ENCODE measurements at places on chromosomes 2 and 18.

DNA sequence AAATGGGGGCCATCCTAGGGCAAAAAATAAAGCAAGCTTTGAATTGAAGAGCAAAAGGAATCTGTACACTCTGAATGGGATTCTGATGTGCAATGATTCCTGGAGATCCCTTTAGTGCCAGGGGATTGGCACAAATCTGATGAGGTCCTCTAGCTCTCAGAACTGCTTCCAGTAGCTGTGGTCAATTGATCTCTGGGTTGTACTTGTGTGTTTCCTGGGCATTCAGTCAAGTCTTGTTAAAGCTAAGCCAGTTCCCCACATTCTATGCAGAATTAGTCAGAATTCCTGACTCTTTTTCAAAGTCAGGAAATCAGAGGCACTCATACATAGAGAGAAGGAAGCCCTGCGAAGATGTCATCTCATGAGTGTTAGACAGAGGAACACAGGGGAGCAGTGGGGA is 161.3 kb downstream of the DNER start:
- DNase-seq: no peak

GRCh38 chr2:23213196-23213595 is 171.8 kb upstream of the KLHL29 start:
- DNase-seq: no peak

DNA sequence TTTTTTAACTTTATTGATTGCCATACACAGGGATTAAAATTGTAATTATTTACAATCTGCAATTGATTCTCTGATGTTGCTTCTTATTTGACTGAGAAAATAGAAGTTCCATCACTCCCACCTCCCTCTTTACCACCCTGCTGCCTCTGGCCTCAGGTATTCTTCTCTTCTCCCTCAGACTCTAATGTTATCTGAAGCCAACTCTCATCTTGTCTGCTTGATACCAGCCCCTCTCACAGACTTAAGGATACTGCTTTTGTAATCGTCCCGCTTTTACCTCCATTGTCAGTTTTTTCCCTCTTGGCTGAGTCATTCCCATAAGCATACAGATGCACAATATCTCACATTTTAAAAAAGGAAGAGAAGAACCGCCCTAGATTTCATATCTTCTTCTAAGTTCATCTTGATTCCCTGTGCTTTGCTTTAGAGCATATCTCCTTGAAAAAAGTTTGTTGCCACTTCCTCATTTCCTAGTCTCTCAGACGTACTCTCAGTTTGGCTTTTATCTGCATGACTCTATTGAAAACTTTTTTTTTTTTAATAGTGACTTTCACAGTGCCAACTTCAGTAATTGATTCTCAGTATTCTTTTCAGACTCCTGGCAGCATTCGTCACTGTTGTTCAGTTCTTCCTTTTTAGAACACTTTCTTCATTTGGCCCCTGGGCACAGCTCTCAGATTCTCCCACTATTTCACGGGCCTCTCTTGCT is 31.1 kb downstream of the SPAG16 start:
- DNase-seq: no peak

- no peak for DNase-seq
Observed at GRCh38 chr18:78804206-78805030, 175.2 kb upstream of the SALL3 start.

- no peak for DNase-seq
Observed at GRCh38 chr2:216498070-216498378, 620 bp upstream of the RPL37A start.

- no peak for DNase-seq
Observed at GRCh38 chr18:69567813-69568488, 167.3 kb downstream of the DOK6 start.

- DNase-seq: no peak
Observed at GRCh38 chr2:240991378-240992263, 6.8 kb upstream of the SNED1 start.

DNA sequence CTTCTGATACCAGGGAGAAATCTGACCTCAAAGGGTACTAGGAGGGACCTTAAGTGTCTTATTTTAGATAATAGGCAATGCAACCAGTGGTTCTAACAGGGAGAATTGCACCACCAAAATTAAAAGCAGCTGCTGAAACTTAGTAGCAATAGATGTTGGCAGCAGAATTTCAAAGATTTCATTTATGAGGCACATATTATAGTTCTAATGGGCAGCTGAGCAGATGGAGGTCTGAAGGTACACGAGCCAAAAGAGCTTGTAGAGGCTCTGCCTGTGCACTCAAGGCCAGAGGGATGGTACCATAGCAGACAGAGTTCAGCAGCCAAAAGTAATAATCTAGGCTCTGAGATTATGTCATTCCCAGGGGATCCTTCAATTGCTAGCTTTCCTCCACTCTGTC is 87.3 kb upstream of the NCKAP5 start:
- DNase-seq: no peak

- no peak for DNase-seq
Observed at GRCh38 chr2:38791744-38792143, 13.7 kb downstream of the GEMIN6 start.

DNA sequence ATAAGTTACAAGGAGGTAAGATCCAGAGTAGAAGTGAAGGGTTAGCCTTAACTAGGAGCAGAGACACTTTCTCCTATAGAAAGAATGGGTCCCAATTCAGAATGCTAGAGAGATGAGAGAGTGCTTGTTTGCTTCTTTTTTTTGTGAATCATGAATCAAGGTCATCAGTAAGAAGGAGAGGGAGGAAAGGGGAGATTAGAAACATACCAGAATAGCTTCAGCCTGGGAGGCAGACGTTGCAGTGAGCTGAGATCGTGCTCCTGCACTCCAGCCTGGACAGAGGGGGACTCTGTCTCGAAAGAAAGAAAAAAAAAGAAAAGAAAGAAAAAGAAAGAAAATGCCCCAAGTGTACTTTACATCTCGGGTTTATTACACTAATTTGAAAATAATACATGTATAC is 55.8 kb upstream of the SLC35F5 start:
- DNase-seq: no peak

DNA sequence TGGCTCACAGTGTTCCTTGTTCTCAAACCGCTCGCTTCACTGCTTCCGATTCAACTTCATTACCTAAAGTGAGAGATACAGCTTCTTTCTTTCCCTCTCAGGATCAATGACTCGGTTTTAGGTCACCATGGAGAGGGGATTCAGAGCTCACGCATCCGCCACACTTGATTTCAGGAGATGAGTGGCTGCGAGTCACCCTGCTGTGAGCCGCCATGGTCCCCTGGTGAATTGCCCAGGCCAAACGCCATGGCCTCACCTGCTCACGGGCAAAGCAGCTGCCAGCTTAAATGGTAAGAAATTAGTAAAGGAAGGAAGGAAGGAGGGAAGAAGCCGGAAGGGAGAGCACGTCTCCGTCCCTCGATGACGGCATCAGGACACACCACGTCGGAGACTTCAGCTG is 60.5 kb downstream of the ADNP2 start:
- no peak for DNase-seq

DNA sequence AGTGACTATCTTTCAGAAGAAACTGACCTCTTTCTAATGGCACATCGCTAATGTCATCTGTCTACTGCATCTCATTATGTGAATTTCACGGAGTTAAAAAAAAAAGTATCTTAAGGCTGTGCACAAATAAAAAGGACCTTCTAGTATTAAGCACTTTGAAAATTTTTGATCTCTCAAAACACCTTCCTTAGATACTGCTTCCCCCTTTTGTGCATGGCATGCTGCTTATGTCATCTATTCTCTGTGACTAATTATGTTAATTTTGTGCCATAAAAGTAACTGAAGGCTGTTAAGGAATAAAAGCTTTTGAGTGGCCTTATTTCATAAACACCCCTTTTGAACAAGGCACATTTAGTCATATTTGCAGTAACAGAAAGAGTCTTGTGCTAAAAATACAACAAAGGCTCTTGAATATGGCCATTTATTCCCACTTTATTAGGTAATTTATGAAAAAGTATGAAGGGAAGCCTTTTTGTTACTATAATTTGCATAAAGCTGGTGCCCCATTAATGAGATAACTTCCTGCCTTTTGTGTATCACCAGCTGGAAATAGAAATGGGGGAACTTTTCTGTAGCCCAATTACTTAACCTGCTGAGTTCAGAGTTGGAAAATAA is 1412.0 kb upstream of the ZEB2 start:
- no peak for DNase-seq

DNA sequence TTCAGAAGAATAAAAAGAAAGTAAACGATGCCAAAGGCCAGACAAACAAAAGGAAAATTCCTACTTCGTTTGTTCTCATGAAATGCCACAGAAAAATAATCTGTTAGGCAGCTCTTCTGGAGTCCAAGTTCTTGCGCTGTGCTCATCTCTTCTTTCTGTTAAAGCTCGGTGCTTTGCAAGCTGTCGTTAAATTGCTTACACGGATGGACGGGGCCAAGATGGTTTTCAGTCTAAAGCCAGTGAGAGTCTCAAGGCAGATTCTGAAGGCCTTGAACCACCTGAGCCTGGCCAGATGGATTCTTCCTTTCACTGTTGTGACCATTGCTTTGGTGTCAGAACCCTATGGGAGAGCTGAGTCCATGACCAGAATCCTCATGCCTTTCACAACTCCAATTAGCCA is 97.6 kb upstream of the RMDN2 start:
- no peak for DNase-seq

DNA sequence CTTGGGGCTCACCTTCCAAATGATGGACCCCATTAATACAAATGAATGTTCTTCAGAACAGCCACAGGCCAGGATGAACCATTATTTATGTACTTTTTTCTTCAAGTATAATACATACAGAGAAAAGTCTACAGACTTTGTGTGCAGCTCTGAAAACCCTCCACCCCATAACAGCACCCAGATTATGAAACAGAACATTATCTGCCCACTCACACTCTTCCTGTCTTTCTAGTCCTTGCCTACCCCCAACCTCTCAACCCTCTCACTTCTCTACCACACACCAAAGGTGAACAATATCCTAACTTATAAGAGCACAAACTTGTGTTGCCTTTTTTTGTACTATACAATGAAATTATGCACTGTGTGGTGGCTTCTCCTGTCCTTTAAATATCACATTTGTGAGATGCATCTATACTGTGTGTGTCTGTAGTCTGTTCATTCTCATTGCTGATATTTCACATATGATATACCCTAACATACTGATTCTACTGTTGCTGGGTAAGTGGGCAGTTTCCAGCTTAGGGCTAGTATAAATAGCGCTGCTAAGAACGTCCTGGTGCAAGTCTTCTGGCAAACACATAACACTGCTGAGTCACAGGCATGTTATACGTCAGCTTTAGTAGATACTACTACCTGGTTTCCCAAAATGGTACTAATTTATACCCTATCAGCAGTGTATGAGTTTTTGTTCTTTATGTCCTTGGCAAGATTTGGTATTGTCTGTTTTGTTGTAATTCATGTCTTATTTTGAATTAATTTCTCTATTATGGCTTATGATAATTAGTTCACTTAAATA is 1.0 kb upstream of the NPHP1 start:
- DNase-seq: no peak

GRCh38 chr2:15472876-15473275 is 88.3 kb downstream of the NBAS start:
- no peak for DNase-seq

- no peak for DNase-seq
Observed at GRCh38 chr2:10350761-10351160, 48.1 kb downstream of the HPCAL1 start.

DNA sequence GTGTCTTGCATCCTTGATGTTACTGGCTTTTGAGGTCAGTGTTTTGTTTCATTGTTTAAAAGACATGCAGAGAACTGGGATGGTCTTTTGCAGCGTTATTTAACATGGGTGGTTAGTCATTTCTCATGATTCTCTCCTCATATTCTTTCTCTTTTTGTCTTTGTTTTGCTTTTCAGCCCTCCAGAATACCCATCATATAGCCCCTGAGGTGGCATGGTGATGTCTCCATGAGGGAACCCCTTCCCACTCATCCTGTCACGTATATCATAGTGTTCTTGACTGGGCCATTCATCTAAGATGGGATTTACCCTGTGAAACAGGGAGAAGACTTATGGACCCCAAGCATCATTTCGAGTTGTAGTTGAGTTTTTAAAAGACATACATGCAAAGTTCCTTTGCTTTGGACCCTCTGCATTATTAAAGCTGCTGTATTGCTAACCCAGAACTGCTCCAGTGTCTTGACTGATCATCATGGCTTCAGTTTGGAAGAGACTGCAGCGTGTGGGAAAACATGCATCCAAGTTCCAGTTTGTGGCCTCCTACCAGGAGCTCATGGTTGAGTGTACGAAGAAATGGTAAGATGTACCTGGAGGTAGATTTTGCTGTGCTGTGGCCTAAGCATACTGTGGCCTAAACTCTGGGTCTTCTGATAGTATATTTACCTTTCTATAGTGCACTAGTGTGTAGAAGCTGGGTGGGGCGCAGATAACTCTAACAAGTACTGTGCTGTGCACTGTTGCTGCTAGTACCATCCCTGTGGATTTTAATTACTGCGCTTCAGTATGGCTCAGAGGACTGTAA is 1.4 kb downstream of the EHBP1 start:
- no peak for DNase-seq

DNA sequence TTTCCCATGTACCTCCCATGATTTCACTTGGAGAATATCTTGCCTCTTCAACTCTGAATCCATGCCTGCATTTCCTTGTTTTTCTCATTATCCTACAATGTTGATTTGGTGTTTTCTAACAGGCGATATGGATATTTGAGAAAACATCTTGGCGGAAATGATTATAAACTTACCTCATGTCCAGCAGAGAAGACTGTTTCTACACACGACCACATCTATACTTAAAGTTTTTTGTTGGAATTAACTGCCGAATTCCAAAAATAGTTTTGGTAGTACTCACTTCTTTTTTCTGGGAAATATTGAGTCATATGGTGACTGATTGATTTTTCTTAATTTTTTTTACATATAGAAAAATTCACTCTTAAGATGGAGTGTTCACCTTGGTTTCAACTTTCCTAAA is 41.4 kb upstream of the TMEFF2 start:
- no peak for DNase-seq

DNA sequence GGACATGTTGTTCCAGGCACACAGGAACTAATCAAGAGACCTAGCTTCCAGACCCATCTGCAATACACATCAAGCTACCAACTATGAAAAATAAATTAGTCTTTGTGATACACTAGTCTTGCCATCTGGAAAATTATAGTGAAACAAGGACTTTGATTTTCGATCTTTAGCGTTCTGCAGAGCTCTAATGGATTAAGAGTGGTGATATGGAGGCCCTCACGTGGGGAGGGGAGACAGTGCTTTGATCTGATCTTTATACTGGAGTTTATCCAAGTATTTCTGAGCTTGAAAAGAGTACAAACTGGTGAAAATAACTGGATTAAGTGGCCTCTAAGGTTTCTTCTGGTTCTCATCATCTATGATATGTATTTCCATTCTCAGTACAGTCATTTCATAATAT is 273.4 kb upstream of the CDH7 start:
- no peak for DNase-seq

GRCh38 chr2:45943219-45944044 is 292.0 kb downstream of the PRKCE start:
- no peak for DNase-seq

GRCh38 chr2:185502351-185502750 is 236.3 kb upstream of the FSIP2 start:
- DNase-seq: no peak

DNA sequence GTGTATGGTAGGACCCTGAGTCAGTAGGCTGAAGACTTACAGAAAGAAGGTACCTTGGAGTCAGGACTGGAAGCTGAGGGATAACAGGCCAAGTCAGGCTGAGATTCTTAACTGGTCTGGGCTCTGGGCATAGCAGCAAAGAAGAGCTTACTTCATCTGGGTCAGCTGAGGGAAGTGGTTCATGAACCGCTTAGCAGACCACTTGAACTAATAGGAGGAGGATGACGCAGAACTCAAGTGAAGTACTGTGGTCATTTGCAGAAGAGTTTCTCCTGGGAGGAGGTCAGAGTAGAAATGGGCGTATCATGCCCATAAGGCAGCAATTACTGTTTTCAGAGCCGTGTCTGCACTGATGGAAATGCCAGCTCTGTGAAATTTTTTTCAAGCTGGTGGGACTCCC is 164.5 kb downstream of the LCLAT1 start:
- DNase-seq: no peak

All from CD4-positive, alpha-beta T cell treated with Interleukin-6 at 100 ng/mL for 8 hours (primary cell).